ENCODE measurements at places on chromosomes 11 and 22. TPM values are rescaled to one million over a fixed set of nuclear protein-coding genes. Genes with fewer than 3 reads are reported as not detected.

Gene MTFP1
- 69.2 TPM for total RNA-seq

Gene OR5A1
- total RNA-seq: not detected

Gene CNIH2
- 2.4 TPM for total RNA-seq

Gene TMEM191B
- total RNA-seq: 2.3 TPM

Gene PSMC3
- 189 TPM for total RNA-seq

Gene BTG4
- not detected for total RNA-seq

Gene FHIP1B
- total RNA-seq: 17.7 TPM

Gene EIF3D
- 191 TPM for total RNA-seq

Gene MMP13
- not detected for total RNA-seq

Gene IL17REL
- 0.04 TPM for total RNA-seq

Gene GLYATL2
- not detected for total RNA-seq
